ENCODE measurements at places on chromosomes 1 and 21. TPM values are rescaled to one million over a fixed set of nuclear protein-coding genes. Genes with fewer than 3 reads are reported as not detected.
A peak's percentile ranks its signal among the peaks of the same experiment; 100 is the strongest.

DNA sequence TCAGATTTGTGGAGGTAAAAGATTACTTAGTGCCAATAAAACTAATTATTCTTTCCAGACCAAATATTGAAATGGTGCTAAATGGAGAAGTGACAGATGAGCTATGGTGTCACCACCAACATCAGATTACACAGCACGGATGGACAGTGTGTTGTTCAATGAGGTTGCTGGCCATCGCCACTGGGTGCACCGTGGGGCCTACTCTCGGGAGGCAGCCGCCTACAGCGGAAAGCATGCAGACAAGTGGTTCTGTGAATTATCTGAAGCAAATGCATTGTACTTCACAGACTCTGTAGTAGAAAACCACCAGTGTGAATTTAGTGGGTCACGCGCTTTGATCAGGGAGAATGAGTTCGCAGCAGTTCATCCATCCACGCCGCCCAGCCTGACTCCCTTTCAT is 42.3 kb downstream of the GNG4 start:
- DNase-seq: no peak

The SLC30A2 gene
- 5.1 TPM for polyA plus RNA-seq

The FGR gene
- polyA plus RNA-seq: 1.3 TPM

The DEPDC1 gene
- 15.0 TPM for polyA plus RNA-seq

The VCAM1 gene
- 39.2 TPM for polyA plus RNA-seq

DNA sequence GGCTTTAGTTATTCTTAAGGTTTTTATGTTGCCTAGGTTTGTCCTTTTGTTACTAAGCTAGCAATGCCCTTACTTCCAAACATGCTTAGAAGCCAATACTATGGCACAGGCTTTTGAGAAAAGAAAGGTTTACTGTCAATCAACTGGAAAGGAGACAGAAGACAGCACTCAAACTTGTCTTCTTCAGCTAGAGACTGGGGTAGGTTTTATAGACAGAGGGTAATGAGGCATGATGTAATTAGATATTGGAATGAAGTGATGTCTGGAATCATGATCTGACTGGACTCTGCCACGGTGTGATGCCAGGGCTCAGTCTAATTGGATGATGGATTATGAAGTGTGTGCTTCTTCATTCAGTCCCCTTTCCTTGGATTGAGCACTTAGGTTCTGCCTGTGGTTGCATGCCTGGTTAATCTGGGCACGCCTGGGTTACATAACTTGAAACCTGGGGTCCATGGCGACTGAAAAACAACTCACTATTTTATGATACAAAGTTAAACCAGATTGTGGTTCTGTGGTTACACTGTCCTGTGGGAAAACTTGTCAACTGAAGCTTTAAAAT is 625.8 kb downstream of the BRINP3 start:
- no peak for DNase-seq

The NTMT2 gene
- not detected for polyA plus RNA-seq

GRCh38 chr1:228987286-228987685 is 252.0 kb downstream of the RHOU start:
- no peak for DNase-seq

DNA sequence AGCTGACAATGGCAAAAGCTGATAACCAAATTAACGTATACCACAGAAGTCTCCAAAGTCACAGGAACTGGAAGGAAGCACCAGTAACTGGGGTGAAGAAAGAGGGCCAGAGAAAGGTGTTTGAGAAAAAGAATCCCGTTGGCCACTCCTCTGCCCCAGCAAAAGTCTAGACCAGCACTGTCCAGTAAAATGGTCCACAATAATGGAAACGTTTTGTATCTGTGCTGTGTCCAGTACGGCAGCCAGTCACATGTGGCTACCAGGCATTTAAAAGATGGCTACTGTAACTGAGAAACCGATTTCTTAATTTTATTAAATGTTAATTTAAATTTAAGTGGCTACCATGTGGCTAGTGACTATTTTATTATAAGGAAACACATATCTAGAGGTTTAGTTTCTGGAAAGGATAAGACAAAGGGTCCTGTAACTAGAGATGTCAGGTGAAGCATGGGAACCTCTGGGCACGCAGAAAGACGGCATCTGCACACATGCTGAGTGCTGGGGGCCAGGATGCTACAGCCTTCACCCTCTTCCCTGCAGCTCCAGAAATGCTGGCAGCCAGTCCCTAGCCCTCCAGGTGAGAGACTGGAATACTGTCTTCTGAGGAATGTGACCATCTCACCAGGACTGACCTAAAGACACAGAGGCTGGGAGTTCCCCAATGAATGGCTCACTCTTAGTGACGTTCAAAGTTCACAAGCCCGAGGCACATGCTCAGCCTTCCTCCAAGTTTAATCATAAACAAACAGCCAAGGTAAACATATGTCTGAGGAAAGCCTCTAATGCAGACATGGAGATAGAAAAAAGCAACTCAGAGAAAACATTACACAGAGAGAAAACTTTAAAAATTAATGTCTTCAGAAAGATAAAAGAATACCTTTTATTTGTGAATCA is 50.7 kb downstream of the JAK1 start:
- DNase-seq: no peak

The SLC25A34 gene
- 2.3 TPM for polyA plus RNA-seq

DNA sequence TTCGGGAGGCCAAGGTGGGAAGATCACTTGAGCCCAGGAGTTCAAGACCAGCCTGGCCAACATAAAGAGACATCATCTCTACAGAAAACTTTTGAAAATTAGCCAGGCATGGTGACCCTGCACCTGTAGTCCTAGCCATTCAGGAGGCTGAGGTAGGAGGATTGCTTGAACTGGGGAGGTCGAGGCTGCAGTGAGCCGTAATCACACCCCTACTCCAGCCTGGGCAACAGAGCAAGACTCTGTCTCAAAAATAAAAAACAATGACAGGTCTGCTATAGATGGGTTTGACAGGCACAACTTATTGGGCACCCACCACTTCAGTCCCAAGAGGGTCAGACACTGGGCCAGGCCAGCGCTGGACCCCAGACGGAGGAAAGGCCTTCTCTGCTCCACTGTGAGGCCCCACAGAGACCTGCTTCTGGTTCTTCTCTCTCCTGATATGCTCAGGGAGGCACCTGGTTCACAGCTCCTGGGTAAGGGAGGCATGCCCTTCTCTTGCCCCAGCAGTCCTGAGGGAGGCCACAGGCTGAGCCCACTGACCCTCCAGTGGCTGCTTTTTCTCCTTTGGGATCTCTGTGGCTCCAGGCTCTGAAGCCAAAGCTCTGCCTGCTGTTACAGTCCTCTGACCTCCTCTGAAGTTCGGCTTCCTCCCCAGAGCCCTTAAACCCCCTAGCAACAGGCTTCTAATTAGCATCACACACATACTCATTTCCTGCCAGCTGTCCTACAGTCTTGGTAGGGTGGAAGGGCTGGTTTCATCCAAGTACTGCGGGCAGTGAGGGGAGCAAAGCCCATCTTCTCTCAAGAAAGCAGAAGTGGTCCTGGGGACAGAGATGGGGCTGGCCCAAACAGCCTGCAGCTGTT is 14.4 kb downstream of the S100A16 start:
- no peak for DNase-seq

DNA sequence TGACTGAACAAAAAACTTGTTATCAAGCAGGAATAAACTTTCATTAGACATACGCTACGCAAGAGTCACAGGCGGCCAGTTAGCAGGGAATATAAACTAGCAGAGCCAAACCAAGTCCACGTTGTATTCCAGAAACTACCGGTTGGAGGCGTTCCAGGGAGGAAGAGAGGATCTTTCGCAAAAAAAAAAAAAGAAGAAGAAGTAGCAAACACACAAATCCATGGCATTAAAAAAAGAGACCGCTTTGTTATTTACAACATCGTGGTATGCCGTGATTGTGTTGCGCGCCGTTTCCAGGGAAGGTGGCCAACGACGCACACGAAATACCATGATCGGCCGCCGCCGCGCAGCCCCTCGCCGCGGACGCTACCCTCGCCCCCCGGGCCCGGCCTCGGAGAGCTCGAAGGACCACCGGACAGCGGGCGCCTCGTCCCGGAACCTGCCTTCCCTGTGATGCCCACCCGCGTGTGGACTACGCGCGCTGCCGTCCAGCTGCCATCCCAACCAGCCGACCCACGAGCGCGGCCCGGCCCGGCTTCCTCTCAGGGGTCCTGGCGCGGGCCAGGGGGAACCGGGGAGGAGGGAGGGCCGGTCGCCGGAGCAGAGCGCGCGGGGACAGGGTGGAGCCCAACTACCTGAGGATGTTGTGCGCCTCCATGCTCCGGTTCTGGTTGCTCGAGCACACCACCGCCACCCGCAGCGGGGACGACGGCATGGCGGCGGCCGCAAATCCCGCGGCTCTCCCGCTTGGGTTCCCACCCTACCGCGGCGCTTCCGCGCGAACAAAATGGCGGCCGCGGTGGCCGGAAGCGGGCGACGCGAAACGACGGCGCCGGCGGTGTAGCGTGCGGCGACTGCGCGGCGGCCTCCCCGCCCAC is 581 bp downstream of the SSU72 start:
- DNase-seq: no peak

DNA sequence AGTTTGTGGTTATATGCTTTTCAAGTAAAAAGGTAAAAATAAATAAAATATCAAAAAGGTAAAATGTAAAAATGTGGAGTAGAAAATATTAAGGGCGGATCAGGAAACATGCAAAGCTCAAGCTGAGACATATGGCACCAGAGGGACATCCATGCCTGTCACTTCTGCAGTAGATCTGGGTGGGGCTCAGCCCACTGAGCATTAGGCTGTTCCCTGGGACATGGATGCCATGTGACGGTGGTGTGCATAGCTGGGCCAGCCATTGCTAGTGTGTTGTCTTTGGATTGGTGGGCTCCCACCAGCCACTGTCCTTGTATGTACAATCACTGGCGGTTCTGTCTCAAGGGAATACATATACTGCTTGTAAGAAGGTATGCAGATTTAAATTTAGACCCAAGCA is 3.0 kb downstream of the TTC13 start:
- no peak for DNase-seq

DNA sequence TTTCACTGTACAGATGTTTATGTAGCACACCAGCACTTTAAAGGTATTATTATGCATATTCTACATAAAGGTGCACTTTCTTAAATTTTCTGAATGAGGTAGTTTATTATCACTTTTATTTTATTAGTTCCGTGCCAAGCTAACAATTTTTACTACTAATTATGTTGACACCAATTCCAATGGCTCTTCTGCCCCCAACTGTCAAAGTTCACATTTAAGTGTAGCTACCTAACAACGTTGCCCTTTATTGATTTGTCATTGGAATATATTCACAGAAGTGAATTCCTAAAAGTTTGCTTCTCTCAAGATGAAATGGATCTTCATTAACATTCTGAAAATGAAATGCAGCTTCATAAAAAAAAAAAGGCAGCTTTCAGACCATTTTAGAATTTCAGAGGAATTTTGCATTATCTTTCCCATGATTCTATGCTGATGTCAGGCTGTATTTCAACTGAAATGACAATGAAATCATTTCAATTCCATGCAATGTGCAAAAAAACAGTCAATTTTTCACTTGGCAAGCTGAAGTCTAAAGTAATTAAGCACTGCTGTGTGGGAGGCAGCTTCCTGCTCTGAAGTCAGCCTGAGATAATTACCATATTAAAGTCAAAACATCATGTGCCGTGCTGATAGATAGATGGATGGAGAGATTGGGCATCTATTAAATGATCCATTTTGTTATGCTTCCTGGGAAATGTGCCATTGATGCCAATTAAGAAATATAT is 229.2 kb downstream of the TTLL7 start:
- DNase-seq: no peak

- no peak for DNase-seq
Observed at GRCh38 chr21:35692311-35692710, 368.0 kb downstream of the SETD4 start.

The CLEC20A gene
- polyA plus RNA-seq: 0.37 TPM

The CLIC6 gene
- polyA plus RNA-seq: 2.5 TPM

GRCh38 chr1:60510162-60510561 is 436.6 kb upstream of the C1orf87 start:
- DNase-seq: no peak

DNA sequence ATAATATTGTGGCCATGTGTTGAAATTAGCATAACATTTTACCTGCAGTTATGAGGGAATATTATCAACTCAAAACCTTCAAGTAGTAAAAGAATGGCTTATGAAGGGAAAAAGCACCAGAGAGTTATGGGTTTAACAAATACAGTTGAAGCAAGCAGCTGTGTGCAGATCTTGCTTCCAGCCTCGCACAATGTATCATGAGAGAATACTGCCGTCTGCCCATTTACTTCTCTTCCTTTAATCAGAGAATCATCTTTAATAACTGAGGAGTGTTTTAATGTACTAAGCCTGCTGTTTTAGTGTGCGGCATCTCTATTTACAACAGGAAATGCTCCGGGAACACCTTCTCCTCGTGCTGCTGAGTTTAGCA is 120.9 kb downstream of the ATG4C start:
- no peak for DNase-seq

DNA sequence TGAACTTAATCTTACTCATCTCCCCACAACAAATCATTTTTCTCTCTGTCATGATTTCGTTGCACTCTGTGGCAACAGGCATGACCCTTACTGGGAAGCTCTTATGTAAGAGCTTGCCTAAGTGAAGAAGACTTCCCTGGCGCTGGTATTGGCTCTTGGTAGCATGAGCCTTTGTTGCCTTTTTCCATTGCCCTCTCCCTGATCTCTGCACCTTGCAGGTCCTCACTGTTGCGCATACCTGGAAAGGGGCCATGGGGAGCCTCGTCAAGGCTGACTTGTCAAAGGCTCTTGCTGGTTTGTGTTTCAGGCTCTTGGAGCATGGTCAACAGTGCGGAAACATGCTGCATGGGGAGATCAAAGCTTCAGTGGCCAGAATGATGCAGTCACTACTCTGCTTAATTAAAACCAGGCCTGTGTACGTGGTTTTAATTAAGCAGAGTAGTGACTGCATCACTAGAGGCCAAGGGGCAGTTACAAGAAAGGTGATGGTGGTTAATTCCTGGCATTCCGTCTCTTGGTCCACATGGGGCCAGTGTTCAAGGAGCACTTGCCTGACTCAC is 141.3 kb downstream of the SPATA46 start:
- DNase-seq: peak; percentile 72

GRCh38 chr1:203306965-203307541 is 1.7 kb downstream of the BTG2 start:
- DNase-seq: no peak

- DNase-seq: no peak
Observed at GRCh38 chr1:17648457-17649145, 106.5 kb upstream of the ACTL8 start.

GRCh38 chr1:184494929-184495328 is 108.1 kb downstream of the C1orf21 start:
- DNase-seq: no peak

DNA sequence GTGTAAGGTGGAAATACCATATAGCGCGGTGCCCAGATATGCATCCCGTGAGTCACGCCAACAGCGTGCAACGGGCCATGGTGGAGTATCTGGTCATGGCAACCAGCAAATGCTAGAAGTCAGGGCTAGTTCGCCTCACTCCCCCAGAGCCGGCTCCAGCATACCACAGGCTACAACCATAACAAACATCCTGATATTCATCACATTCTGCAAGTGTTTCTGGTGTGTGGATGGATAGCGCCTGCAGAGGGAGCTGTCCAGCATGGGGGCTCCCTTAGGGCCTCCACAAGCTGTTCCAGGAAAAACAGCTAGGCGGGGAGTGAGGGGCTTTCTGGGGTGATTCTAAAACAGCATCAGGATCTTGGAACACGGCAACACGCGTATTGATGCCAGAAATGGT is 6.8 kb downstream of the C1orf198 start:
- DNase-seq: no peak

The HLX gene
- polyA plus RNA-seq: 8.3 TPM
